ENCODE measurements at places on chromosomes 6 and 20.

DNA sequence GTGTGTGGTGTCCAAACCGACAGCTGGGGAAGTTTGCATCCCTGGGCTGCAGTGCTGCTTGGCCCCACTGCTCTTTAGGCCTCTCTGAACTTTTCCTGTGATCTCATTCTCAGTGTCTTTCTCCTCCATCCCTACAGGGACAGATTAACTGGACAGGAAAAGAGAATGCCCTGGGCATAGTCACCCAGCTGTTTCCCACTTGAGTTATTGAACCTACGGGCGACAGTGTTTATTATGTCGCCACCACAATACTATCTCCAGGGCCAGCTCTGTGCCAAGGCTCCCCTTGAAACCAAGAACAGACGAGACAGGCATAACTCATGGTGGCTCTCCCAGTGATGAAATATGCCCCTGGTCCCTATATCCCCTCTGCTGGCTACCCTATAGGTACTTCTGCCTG is 147.8 kb upstream of the EPHA7 start:
- DNase-seq: no peak

DNA sequence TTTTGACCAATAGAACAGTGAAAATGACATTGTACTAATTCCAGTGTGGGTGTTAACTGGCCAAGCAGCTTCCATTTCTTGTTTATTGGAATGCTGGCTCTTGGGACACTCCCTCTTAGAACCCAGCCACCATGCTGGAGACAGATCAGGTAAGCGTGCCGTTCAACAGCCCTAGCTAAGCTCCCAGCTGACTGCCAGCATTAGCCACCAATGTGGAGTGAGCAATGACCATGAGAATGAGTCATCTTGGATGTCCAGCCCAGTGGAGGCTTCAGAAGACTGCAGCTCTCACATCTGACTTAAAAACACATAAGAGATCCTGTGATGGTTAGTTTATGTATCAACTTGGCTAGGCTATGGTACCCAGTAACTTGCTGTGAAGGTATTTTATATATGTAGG is 3.0 kb upstream of the LINC00237 start:
- DNase-seq: no peak

- peak; percentile 79 for DNase-seq
Measured at GRCh38 chr20:38893565-38894090, 32.6 kb upstream of the FAM83D start.

DNA sequence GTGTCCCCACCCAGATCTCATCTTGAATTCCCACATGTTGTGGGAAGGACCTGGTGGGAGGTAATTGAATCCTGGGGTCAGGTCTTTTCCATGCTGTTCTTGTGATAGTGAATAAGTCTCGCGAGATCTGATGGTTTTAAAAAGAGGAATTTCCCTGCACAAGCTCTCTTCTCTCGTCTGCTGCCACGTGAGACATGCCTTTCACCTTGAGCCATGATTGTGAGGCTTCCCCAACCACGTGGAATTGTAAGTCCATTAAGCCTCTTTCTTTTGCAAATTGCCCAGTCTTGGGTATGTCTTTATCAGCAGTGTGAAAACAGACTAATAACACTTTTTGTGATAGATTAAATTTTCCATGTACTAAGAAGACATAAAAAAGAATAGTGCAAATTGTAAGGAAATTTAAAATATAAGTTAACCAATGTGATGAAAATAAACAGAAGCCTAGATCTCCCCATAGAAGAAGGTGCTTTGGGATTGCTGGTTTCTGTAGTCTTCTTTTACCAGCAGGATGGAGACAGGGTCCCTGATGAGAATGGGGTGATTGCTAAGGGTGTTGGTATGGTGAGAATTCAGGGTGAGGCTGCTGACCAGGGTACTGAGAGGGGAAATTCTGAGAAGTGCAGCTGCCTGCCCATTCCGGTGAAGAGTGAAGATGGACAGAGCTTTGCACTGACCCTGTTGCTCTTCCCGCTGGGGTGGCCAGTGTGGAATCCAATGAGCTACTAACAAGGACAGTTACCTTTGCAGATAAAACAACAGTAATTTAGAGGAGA is 50.7 kb downstream of the BMP2 start:
- DNase-seq: no peak

DNA sequence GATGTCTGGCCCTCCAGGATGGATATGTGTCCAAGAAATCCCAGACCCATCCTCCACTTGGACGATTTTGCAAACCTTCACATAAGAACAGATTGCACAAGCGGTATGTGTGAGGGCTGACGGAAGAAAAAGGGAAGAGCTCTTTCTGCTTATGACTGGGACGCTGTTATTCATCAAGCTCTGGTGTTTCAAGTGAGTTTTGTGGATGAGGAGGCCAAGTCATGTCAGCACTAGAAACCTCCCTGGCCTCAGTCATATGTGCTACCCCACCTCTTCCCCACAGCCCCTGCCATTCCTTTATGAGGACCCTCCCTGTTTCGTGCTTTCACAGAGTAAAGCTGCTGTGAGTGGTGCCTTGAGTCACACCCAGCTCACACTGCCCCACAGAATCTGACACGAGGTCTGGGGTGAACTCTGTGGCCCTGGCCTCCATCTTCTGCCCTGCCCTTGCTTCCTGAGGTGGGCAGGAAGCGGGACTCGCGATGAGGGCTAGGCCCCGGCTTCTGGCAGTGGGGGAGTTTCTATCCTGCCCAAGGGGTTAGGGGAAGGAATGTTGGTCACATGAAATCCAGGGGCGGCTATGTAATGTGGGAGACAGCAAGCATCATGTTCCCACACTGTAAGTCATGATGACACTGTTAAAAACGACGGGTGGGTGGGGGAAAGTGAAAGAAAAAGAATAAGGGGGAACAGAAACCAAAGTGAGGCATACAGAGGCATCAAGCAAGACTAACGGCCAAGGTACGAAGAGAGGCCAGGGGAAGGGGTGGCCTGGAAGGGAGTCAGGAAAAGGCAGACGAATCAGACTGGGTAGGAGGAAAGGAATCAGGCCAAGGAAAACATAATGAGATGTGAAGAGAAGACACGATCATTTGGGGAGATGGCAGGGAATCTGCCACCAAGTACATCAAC is 78.1 kb downstream of the PRDM1 start:
- peak; percentile 56 for DNase-seq

DNA sequence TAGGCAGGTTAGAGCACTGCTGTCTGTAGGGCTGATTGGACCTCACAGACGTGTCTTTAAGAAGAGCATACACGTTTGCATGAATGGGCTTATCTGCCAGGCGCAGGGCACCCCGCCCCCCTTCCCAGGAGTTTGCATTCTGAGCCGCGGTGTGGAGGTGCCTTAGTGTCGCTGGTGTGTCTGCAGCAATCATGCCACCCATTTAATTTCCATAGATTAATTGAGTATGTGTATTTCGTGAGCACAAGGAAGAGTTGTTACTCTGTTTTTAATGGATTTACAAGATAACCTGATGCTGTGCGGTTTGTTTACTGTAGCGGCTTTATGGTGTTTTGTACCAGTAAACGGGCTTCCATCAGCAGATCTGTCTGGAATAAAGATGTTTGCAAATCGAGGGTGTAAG is 107.7 kb downstream of the ZDHHC14 start:
- DNase-seq: no peak

GRCh38 chr20:50632236-50632635 is 59.1 kb downstream of the RIPOR3 start:
- DNase-seq: no peak

DNA sequence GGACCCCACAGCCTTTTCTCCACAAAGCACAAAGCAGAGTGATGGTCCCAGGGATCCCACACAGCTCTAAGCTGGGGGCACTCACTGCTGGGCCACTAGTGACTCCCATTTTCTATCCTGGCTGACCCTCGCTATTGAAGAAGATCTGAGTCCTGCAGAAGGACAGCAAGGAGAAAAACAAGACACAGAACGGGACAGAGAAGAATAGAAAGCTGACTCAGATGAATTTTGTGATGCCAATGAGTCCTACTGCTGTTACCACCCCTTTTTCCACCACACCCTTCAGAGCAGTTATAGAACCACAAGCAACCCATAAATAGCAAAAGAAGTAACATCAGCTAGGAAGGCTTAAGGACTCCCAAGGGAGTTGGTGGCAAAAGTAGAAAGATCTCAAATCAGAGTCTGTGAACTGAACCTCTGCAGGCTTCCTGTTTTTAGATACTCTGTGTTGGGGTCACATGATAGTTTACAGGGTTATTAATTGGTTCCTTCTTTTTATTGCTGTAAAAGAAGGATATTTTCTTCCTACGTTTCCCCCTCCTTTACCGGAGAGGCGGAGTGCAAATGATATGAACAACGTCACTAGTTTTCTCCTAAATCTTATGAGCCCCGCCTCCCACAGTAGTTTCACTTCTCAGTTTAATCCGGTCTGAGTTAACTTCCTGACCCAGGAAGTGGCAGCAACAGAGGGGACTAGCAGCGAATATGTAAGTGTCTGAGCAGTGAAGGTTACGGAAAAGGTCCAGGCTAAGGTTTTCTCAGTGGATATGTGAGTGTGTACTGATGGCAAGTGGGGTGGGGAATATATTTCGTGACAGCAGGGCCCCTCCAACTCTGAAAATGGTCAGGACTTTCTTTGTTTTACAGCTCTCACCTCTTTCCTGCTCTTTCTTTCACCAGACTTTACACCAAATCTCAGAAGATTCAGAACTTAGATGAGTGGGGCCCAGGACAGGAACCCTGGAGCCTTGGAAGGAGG is at the start of gene TRIM38:
Gene TRIM38 (plus strand): TSS at position 654 of the 979 bp plus-strand sequence. CDS start 3,721 bp downstream, outside the sequence.
- DNase-seq: peak; percentile 67

- peak; percentile 60 for DNase-seq
Measured at GRCh38 chr6:26020329-26021000, 57.9 kb downstream of the TRIM38 start.

DNA sequence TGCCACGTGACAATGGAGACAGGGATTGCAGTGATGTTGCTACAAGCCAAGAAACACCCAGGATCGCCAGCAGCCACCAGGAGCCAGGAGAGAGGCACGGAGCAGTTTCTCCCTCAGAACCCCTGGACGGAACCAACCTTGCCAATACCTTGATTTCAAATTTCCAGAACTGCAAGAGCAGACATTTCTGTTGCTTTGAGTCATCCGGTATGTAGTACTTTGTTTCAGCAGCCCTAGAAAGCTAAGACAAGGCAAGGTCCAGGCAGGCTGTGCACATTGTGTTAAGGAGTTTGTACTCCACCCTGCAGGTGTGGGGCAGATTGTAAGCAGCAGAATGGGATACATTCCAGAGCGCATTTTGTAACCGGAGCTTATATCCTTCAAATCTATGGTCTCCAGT is 48.3 kb downstream of the TRERF1 start:
- no peak for DNase-seq

GRCh38 chr6:140043357-140043756 is 668.9 kb upstream of the CITED2 start:
- DNase-seq: no peak

Measured in activated T-cell treated with anti-CD3 and anti-CD28 coated beads for 24 hours (primary cell).